SHP77 treated with DMSO at 0.1 percent for 48 hours (cell line): ENCODE measurements at places on chromosomes 5 and 9.
A peak's percentile ranks its signal among the peaks of the same experiment; 100 is the strongest.

GRCh38 chr9:95581900-95582299 is 65.1 kb upstream of the PTCH1 start:
- no peak for DNase-seq

DNA sequence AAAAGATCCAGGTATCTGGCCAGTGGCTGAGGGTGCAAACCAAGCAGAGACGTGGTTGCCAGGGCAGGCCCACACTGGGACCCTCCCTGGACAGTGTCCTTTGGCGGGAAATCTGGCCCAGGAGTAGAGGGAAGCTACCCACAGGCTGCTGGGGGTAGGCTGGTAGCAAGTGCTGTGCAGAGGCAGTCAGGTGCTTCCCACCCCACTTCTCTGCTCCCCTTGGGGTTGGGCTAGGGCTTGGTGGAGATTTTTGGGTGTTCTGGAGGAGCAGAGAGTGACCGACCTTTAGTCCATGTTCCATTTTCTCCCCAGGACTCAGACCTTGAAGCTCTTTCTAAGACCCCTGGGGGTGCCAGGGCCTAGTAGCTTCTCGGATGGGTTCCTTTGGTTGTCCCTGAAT is 5.6 kb downstream of the PRDM12 start:
- no peak for DNase-seq

DNA sequence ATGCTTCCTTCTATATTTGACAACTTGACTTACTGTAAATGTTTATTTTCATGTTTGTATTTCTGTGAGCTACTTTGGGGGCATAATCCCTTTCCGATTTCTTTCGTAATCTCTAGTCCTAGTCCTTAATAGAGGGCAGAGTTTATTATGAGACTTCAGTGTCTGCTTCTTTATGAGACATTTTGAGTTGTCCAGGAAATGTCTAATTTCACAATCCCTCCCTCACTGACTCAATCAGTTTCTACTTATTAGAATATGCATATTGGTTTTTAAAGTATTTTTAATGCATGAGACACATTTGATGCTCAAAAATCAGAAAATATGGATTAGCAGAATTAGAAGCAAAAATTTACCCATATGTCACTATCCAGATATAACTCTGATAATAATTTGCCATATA is 160.9 kb downstream of the FOCAD start:
- no peak for DNase-seq

GRCh38 chr5:155651-156410 is 35.5 kb upstream of the LRRC14B start:
- DNase-seq = no peak

- DNase-seq = no peak
These were observed 1.4 kb downstream of the NSUN2 start for GRCh38 chr5:6631441-6631840.

- peak; percentile 81 for DNase-seq
These were observed 54.2 kb downstream of the ZSWIM6 start for GRCh38 chr5:61386045-61386800.

- DNase-seq = no peak
These were observed 128.3 kb downstream of the HSD17B3 start for GRCh38 chr9:96173640-96174039.

- no peak for DNase-seq
These were observed 76.8 kb downstream of the PALM2AKAP2 start for GRCh38 chr9:109856785-109857184.

DNA sequence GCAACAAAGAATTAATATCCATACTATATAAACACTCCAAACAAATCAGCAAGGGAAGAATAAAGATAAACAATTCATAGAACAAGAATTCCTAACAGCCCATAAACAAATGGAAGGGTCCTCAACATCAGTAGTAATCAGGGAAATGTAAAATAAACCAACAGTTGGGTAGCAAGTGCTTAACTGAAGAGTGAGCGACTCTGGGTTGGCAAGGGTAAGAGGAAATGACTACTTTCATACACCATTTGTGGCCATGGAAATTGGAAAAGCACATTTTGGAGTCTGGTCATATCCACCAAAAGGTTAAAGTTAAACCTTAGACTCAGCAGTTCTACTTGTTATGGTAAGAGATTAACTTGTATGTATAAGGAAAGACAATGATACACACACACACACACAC is 17.4 kb upstream of the RORB start:
- DNase-seq = no peak

DNA sequence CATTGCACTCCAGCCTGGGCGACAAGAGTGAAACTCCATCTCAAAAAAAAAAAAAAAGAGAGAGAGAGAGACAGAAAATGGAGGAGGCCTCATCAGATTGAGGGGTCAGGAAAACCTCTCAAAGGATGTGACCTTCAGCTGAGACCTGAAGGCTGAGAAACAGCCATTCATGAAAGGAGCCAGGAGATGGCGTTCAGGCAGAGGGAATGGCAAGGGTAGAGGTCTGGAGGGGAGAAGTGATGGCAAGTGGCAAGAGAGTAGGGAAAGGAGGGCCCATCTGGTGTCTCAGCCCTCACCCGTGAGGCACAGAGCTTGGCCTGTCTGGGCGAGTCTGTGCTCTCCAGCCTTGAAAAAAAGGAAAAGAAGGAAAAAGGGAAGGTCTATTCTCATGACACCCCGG is 17.0 kb downstream of the CAMK2A start:
- DNase-seq = no peak

GRCh38 chr5:38715696-38716095 is 130.1 kb upstream of the OSMR start:
- no peak for DNase-seq

GRCh38 chr5:169374761-169375160 is 73.8 kb upstream of the SLIT3 start:
- DNase-seq = no peak

GRCh38 chr9:115969096-115969495 is 184.5 kb upstream of the PAPPA start:
- no peak for DNase-seq

GRCh38 chr9:134168757-134169550 is 4.6 kb upstream of the RNU6ATAC start:
- no peak for DNase-seq

DNA sequence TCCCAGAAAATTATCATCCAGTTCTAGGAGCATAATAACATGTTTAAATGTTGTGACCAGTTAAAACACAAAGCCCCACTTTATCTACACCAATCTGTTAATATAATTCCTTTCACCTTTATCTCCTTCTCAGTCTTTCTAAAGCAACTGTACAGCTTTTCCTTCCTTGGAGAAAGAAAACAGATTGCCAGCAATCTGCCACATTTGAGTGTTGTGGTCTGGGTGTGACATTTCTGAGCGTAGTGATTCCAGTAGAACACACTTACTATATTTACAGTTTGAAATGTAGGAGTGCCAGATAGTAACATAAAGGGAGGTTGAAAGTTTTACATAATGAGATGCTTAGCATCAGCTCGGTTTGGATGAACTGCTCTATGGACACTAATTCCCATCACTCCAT is 76.1 kb downstream of the KCNN2 start:
- no peak for DNase-seq

GRCh38 chr9:28379082-28379481 is 805.8 kb upstream of the C9orf72 start:
- DNase-seq = no peak

- no peak for DNase-seq
These were observed 115.2 kb downstream of the PRDM6 start for GRCh38 chr5:123204251-123204650.

GRCh38 chr9:11618241-11618805 is 1005.5 kb upstream of the PTPRD start:
- no peak for DNase-seq

DNA sequence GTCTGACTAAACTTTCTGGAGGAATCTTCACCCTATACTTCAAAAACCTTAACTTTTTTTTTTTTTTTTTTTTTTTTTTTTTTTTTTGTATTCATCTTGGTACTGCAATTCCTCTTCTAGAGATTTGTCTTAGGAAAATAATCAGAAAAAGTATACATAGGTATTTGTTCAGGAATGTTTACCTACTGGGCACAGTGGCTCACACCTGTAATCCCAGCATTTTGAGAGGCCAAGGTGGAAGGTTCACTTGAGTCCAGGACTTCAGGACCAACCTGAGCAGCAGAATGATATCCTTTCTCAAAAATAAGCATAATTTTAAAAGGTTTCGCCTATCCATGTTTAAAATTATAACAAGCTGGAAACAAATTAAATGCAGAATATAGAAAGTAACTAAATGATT is 33.3 kb upstream of the NREP start:
- no peak for DNase-seq

DNA sequence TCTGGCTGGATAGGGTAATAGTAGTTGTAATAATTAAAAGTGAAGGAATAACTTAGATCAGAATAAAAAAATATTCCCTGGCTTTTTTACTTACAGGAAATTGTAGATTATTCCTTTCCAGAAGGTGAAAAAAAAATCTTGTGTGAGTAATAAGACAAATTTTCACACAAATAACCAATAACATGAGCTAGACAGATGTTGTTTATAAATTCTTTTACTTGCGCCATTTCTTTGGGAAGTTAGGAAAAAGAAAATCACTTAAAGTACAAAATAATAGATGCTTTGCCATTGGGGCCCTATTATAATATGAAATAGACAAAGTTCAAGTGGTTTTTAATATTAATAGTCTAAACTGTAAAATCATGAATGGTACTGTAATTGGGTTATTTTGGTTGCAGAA is 204.1 kb downstream of the ARRDC3 start:
- DNase-seq = no peak

DNA sequence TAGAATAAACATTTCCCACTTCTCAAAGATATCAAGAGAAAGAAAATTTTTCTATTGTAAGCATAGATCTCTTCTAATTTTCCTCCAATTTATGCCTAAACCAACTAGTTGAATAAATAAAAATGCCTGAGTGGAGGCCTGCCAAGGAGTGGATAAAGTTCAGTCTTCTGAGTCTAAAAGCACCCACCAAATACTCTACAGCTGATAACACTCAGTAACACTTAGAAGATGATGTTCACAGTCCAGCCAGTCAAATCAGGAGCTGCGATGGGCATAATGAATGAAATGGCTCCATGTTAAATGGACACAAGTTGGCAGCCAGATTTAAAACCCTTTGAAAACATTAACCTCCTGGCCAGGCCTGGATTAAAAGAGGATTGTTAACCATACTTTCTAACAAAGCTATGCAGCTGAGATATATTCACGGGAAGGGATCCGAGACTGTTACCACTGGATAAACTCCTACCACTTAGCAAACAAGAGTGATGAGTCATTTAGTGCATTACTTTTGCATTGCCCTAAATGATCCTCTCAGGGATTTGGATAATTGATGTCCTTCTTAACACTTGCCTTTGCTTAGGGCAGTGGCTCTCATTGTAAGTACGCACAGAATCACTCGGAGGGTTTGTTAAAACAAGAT is 63.7 kb upstream of the CCDC112 start:
- DNase-seq = no peak

GRCh38 chr5:144315026-144315425 is 144.4 kb downstream of the KCTD16 start:
- no peak for DNase-seq

DNA sequence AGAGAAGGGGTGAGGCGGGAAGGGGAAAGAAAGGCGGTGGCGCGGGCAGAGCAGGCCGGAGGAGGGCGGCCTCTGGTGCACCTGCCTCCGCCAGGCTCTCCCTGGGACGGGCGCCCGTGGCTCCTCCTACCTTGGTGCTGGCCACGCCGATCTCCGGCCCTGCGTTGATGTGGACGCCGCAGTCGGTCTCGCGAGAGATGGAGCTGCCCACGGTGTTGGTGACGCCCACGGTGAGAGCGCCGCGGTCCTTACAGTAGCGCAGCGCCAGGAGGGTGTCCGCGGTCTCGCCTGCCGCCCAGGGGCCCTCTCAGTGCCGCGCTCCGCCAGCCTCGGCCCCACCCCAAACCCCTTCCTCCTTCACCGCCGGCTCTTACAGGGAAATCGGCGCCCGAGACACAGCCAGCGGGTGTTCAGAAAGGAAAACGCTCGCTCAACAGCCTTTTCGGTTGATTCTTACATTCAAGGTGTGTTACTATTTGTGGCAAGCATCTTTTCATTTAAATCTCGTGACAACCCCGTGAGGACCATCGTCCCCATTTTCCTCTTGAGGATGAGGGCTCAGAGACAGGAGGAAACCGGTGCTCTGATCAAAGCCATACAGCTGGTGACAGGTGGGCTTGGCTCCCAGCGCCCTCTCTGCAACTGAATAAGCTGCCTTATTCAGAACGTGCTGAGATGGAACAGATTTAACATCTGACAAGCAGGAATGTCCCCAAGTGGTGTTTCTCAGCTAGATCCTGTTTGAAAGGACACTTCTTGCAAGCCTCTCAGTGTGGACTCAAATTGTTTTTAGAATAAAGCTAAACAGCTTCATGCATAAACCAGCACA is 22.0 kb upstream of the MAPK9 start:
- DNase-seq = no peak

- DNase-seq = no peak
These were observed 130.9 kb downstream of the COX7C start for GRCh38 chr5:86748538-86749105.
